ENCODE measurements at places on chromosomes 6 and 20. TPM values are rescaled to one million over a fixed set of nuclear protein-coding genes. Genes with fewer than 3 reads are reported as not detected.

GRCh38 chr20:54069501-54069971 is 858 bp downstream of the BCAS1 start:
- no peaks in the 10 kb centered on the region for H3K27me3 ChIP-seq
- H3K27ac ChIP-seq = no peak overlapping the region
- DNase-seq = no peak
- no peaks in the 10 kb centered on the region for H3K4me1 ChIP-seq
- H3K4me3 ChIP-seq = no peak overlapping the region

GRCh38 chr6:160222491-160222890 is 36.1 kb downstream of the SLC22A2 start:
- H3K4me1 ChIP-seq = no peaks in the 10 kb centered on the region
- H3K27me3 ChIP-seq = peaks cover 3% of the 10 kb centered on the region
- no peak overlapping the region for H3K4me3 ChIP-seq
- no peak overlapping the region for H3K27ac ChIP-seq

- no peaks in the 10 kb centered on the region for H3K36me3 ChIP-seq
- no peaks in the 10 kb centered on the region for H3K27me3 ChIP-seq
- DNase-seq = no peak
- H3K27ac ChIP-seq = no peak overlapping the region
Observed at GRCh38 chr20:42836339-42836738, 353.4 kb downstream of the PTPRT start.

DNA sequence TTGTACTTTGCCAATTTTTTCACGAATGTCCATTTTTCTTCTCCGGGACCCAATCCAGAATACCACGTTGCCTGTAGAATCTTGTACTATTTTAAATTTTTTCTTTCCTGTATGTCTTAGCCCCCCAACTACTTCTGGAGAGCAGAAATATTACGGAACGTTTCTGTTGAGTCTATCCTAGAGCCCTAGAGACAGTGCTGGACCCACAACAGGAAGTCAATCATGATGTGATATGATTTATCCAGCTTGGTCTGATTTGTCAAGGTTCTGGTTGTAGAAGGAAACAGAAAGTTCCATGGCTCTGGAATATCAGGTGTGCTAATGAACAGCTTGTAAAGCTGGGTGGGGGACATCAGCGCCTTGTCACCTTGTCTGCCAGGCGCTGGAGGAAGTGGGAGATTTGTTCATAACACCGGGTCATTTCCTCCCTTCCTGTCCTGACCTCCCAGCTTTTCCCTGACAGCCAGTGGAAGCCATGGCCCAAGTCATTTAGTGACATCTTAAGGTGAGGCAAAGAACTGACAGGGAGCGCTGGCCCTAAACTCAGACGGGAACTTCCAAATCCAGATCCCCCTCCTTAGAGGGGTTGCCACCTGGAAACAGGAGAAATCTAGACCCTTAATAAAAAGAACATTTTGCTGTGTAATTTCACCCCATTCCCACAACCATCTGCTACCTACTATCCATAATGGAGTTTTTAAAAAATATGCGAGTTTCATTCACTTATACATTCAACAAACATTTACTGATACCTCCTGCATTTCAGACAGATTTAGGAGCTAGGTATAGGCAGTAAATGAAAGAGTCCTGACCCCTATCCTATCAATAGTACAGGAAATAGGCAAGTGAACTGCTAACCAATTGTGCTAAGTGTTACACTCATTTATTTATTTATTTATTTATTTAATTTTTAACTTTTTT is 130.5 kb downstream of the ZFP64 start:
- no peak overlapping the region for H3K27ac ChIP-seq
- DNase-seq = no peak
- H3K27me3 ChIP-seq = no peaks in the 10 kb centered on the region
- H3K4me1 ChIP-seq = no peaks in the 10 kb centered on the region
- no peak overlapping the region for H3K4me3 ChIP-seq

DNA sequence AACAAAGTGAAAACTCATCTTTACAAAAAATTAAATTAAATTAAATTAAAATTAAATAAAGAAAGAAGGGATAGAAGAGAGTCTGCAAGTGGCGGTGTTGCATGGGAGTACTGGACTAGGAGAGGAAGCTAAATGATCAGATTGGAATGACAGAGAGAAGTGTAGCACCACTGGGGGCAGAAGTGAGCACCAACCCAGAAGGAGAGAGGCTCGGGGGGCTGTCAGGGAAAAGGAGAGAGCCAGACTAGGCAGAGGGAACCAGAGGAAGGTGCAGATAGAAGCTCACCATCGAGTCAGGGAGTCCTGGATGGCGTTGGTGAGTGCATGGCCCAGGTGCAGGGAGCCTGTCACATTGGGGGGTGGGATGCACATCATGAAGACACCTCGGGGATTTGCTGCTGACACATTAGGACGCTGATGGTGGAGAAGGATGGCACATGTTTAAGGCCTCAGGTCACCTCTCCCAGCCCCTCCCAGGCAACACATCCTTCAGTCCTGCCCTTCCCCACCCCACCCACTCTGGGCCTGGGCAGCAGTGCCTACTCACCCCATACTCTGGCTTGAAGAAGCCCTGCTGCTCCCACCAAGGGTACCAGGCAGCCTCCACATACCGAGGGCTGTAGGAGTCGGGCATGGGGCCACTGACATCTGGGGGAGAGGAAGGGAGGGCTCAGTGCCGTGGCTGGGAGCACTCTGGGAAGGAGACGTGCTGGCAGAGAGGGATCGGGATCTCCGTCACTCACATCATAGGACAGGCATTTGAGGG is 4.0 kb downstream of the VARS1 start:
- H3K4me1 ChIP-seq = peaks cover 13% of the 10 kb centered on the region
- H3K4me3 ChIP-seq = no peak overlapping the region
- H3K27ac ChIP-seq = no peak overlapping the region
- no peak for DNase-seq

- H3K4me3 ChIP-seq = no peak overlapping the region
- H3K27me3 ChIP-seq = no peaks in the 10 kb centered on the region
- no peaks in the 10 kb centered on the region for H3K36me3 ChIP-seq
- DNase-seq = no peak
- H3K27ac ChIP-seq = no peak overlapping the region
- H3K4me1 ChIP-seq = peaks cover 7% of the 10 kb centered on the region
Observed at GRCh38 chr6:142879076-142879475, 65.9 kb downstream of the HIVEP2 start.

Gene FRMD1
- not detected for total RNA-seq

Gene FAM83C
- not detected for total RNA-seq

Gene KIF25
- total RNA-seq = not detected

Gene TRDN
- 1.0 TPM for total RNA-seq

Gene SCAND1
- total RNA-seq = 191 TPM

Gene ZSWIM3
- 7.7 TPM for total RNA-seq
